ENCODE measurements at places on chromosomes 6 and 20.

- DNase-seq = no peak
Observed at GRCh38 chr6:31657406-31658157, 1.9 kb downstream of the APOM start.

GRCh38 chr6:139172151-139172550 lies 37.3 kb downstream of the HECA start:
- no peak for DNase-seq

DNA sequence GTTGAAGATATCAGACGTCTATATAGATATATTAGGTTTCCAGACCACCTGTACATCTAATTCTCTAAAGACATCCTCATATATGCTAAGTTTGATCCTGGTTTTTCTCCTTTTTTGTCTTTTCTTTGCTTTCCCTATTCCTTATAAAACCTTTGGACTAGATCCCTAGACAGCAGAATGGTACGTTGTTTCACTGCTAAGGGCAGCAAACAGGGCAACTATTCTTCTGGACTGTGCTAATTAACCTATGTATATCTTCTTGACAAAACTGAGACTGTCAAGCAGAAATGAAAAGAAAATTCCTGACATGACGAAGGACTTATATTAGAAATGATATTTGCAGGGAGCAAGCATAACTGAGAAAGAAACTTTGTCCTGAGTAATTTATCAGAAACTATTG lies 19.1 kb downstream of the ME1 start:
- DNase-seq = no peak

DNA sequence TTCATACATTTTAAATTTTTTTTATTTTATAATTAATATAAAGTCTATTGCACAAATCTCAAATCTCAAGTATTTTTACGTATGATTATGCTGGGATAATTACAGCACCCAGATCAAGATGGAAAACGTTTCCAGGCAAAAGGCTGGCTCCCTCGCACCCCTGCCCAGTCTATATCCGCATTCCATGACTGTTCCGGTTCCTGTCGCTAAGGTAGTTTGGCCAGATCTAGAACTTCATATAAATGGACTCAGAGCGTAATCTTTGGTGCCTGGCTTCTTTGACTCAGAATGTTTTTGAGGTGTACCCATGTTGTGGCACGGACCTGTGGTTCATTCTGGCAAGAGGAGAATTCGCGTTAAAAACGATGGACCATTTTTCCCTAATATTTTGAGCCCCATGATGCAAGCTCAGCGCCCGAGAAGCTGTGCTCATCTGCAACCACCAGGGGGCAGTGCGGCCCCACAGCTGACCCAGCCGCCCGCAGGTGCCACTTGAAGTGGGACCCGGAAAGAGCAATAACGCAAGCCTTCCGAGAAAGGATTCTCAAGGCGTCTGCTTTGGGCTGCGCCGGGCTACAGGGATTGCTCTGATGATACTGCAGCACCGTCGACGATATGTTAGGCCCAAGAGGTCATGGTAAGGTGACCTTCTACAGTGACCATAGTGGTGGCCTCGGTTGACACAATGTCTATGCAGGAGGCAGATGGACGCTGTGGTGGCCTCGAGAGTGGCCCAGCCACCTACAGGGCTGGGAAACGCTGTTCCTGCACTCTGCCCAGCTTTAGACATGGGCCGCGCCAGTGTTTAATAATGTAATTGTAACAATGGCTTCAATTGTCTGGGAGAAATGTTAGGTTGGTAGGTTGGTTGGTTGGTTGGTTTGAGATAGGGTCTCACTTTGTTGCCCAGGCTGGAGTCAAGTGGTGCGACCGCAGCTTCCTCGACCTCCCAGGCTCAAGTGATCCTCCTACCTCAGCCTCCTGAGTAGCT lies 160.1 kb downstream of the ZMYND8 start:
- peak; percentile 53 for DNase-seq

GRCh38 chr6:112911959-112912358 lies 564.8 kb downstream of the RFPL4B start:
- no peak for DNase-seq

- no peak for DNase-seq
Observed at GRCh38 chr20:3340443-3340842, 67.0 kb downstream of the DNAAF9 start.

- DNase-seq = no peak
Observed at GRCh38 chr6:109767961-109768360, 76.9 kb downstream of the FIG4 start.

DNA sequence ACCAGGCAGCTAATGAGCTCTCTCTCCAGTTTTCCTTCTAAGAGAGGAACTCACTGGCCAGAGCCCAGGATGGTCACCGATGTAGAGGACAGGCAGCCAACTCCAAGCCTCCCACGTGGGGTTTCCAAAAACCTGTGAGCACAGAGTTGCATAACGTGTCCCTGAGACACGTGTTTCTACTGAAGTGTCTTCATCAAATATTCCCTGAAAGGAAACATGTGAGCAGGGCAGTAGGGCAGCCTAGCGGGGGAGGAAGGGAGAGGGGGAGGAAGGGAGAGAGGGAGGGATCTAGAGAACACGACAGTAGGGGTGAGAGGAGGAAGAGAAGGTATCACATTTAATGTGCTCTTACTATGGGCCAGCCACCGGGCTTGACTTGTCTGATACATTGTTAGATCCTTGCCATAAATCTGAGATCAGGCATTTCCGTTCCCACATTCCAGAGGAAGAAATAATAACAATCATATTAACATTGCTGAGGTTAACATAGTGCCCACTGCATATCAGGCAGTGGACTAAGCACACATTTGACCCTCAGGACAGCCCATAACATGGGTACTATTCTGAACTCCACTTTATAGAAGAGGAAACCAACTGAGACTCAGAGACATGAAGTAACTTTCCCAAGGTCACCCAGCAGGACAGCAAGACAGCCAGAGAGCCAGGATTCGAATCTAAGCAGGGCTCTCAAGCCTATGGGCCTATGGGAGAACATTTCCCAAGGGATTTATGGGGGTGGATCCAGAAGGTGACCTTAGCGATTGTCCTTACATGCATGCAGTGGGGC lies 4.5 kb upstream of the SYS1 start:
- DNase-seq = no peak

GRCh38 chr6:145809785-145810184 lies 4.8 kb downstream of the FBXO30 start:
- DNase-seq = no peak

- no peak for DNase-seq
Observed at GRCh38 chr6:121839896-121840295, 404.4 kb downstream of the GJA1 start.

- DNase-seq = no peak
Observed at GRCh38 chr6:14121936-14122344, 4.4 kb downstream of the CD83 start.

- no peak for DNase-seq
Observed at GRCh38 chr20:1335961-1336698, 7.2 kb upstream of the SDCBP2 start.

GRCh38 chr6:11975353-11975977 lies 36.6 kb upstream of the HIVEP1 start:
- DNase-seq = no peak

GRCh38 chr20:63178446-63178820 lies 37.5 kb downstream of the YTHDF1 start:
- DNase-seq = no peak

- no peak for DNase-seq
Observed at GRCh38 chr20:59774204-59774641, 159.2 kb downstream of the SYCP2 start.

DNA sequence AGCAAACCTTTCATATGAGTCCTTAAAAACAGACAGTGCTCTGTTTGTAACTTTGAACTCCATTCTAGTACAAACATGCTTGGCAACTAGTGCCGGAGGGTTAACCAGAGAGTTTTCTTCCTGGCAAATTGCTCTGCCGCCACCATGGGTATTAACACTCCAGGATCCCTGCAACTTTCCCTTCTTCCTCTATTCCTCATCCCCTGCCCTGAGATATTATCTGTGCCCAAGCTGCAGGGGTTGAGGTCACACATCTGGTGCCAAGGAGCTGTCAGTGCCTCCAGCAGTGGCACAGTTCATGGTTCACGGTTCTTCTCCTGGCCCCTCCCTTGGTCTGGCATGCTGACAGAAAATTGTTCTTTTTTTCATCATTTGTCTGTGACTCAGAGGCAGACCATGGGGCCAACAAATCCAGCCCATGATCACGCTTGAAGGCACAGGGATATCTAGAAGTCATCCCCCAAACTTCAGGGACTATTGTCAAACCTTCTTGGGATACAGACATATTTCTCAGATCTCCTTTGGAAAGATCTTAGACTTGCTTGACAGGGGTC lies 77.5 kb downstream of the ATXN1 start:
- no peak for DNase-seq

DNA sequence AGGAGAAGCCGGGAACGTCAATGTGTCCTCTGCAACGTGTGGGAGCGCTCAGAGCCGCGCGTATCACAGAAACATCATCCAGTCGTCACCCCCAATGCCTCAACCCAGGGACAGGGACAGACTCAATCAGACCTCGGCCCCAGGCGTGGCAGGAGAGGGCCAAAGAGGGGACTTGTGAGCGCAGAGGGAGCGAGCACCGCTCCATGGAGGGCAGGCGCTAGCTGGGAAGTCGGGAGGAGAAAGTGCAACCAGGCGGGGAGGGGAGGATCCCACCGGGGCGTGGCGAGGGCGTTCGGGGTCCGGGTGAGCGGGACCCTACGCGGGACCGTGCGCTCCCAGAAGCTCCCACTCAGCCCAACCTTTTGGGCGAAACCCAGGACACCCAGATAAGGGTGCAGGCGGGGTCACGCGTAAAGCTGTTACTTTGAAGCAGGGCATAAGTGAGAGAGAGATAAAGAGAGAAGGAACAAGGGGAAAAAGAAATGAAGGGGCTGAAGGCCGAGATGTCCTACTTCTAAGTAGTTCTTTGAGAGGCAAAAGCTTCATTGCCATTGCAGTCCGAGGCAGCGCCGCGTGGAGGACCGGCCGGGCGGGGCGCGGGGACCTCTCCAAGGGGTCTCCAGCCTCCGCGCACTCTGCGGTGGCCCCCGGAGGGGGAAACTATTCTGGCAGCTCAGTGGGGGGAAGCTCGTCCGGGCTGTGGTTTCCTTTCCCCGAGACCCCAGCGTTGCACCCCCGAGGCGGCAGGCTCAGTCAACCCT lies 862 bp upstream of the SOBP start:
- DNase-seq = no peak

GRCh38 chr20:4521170-4521968 lies 200.3 kb upstream of the PRND start:
- no peak for DNase-seq

- no peak for DNase-seq
Observed at GRCh38 chr6:143248359-143248758, 187.7 kb downstream of the AIG1 start.

- no peak for DNase-seq
Observed at GRCh38 chr6:105431226-105431625, 28.3 kb upstream of the PREP start.

DNA sequence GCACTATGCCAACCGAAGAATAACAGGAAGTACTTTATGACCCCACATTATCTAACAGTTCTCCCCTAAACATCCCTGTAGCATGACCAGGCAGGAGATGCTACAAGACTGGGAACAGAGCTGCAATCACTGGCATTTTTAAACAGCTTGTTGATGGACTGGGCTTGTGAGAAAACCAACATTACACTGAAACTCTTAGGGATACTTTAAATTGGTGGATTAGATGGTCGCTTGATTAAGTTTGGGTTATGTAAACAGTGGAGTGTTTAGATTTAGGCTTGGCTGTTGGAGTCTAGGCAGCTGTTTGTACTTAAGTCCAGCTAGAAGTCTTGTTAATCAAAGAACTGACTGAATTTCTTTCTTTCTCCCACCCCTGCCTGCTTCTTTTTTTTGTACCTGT lies 234.1 kb upstream of the BMP2 start:
- DNase-seq = no peak

- DNase-seq = no peak
Observed at GRCh38 chr6:37695273-37695672, 2.4 kb downstream of the MDGA1 start.

DNA sequence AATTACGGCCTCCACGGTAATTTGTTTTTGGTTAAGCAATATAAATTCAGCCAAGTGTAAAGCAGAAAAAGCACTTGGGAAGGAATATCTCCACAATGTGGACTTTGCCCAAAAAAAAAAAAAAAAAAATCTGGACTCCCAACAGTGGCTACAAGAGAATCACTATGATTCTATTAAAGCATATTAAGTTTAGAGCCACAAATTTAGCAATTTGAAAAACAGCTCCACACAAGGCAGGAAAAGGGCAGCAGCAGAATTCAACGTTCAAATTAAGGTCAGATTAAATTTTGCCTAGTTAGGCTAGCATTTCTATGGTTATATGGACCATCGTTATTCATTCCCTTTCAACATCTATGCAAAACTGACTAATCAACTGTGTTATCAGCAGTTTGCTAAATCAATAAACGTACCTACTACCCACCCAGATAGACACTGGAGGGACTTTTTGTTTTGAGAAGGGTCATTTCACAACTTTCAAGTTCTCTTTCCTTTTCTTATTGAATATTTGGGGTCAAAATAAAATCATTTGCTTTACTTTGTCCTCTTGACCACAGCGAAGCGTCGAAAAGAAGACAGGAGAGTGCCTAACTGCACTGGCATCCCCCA lies 1.0 kb downstream of the MCM9 start:
- no peak for DNase-seq

DNA sequence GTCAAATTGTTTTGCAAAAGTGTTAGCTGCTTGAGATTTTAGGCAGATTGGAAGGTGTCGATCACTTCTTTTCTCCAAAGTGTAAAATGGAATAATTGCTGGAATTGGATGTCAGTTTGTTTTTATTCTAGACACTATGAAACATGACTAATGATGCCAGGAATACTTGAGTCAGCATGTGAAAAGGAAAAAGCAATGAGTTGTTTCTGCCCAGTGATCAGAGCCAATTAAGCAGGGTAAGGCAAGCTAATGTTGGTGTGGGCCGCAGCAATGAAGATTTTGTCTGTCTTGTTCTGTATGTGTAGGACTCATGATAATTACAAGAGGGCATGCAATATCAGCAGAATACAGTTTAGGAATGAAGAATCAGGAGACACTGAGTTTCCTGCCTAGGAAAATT lies 110.3 kb downstream of the CARMIL1 start:
- no peak for DNase-seq
